ENCODE measurements at places on chromosomes 16 and 17. TPM values are rescaled to one million over a fixed set of nuclear protein-coding genes. Genes with fewer than 3 reads are reported as not detected.

Gene WNK4
- 3.9 TPM for total RNA-seq

Gene SLC46A1
- total RNA-seq = 8.4 TPM

Gene TSPOAP1
- 0.86 TPM for total RNA-seq

Gene TAX1BP3
- total RNA-seq = 228 TPM

Gene PFAS
- total RNA-seq = 41.9 TPM

Gene UMOD
- total RNA-seq = not detected

Gene CD300H
- not detected for total RNA-seq

Gene TBC1D3E
- total RNA-seq = 0.32 TPM

Gene COPZ2
- total RNA-seq = 75.7 TPM

Gene COX6A2
- not detected for total RNA-seq

Gene GJC1
- total RNA-seq = 40.6 TPM

Gene TOM1L1
- total RNA-seq = 24.2 TPM

Gene CSH2
- not detected for total RNA-seq

Gene CCL2
- 99.3 TPM for total RNA-seq

Gene TEKT5
- total RNA-seq = not detected

Gene KRTAP4-9
- total RNA-seq = not detected

Gene CDRT15L2
- total RNA-seq = not detected

Gene EPX
- not detected for total RNA-seq

Gene CLDN7
- total RNA-seq = 5.2 TPM

Gene LGALS9
- total RNA-seq = 2.3 TPM

Gene AIPL1
- not detected for total RNA-seq

Gene CX3CL1
- 0.32 TPM for total RNA-seq

All from fibroblast of villous mesenchyme (primary cell).